ENCODE measurements at places on chromosomes 13 and 19. TPM values are rescaled to one million over a fixed set of nuclear protein-coding genes. Genes with fewer than 3 reads are reported as not detected.

The C19orf44 gene
- polyA plus RNA-seq, result 4.1 TPM

The SIGLEC14 gene
- polyA plus RNA-seq, result 0.37 TPM

The EVI5L gene
- 21.0 TPM for polyA plus RNA-seq

The VSTM2B gene
- polyA plus RNA-seq, result not detected

The ERICH6B gene
- polyA plus RNA-seq, result not detected

The FAAP24 gene
- not detected for polyA plus RNA-seq

The LILRA1 gene
- 0.29 TPM for polyA plus RNA-seq

The TIMM29 gene
- polyA plus RNA-seq, result 17.3 TPM

The SIGLEC5 gene
- polyA plus RNA-seq, result 0.01 TPM

The SIRT6 gene
- polyA plus RNA-seq, result 26.9 TPM

The FGF22 gene
- 0.16 TPM for polyA plus RNA-seq

The CSNK1G2 gene
- polyA plus RNA-seq, result 30.5 TPM

The CEACAM6 gene
- 0.03 TPM for polyA plus RNA-seq

The SLC44A2 gene
- 65.8 TPM for polyA plus RNA-seq

The ONECUT3 gene
- polyA plus RNA-seq, result not detected

The ZNF234 gene
- 2.2 TPM for polyA plus RNA-seq
